ENCODE measurements at places on chromosomes 13 and 19.

- no peak for DNase-seq
Observed at GRCh38 chr19:15669440-15669839, 3.4 kb upstream of the CYP4F12 start.

- no peak for DNase-seq
Observed at GRCh38 chr13:40963927-40964326, 55.2 kb downstream of the ELF1 start.

GRCh38 chr19:18764591-18765051, 26.5 kb downstream of the COMP start:
- no peak for DNase-seq

- DNase-seq = no peak
Observed at GRCh38 chr13:112903071-112903577, 65.9 kb upstream of the MCF2L start.

GRCh38 chr13:45396533-45397095, 21.6 kb downstream of the SLC25A30 start:
- no peak for DNase-seq
